Stimulated activated CD8-positive, alpha-beta memory T cell treated with anti-CD3 and anti-CD28 coated beads, Interleukin-12 subunit alpha, Interleukin-12 subunit beta, amount 100 ng/mL, for 4 hours (primary cell): ENCODE measurements at places on chromosomes 7 and 10.

DNA sequence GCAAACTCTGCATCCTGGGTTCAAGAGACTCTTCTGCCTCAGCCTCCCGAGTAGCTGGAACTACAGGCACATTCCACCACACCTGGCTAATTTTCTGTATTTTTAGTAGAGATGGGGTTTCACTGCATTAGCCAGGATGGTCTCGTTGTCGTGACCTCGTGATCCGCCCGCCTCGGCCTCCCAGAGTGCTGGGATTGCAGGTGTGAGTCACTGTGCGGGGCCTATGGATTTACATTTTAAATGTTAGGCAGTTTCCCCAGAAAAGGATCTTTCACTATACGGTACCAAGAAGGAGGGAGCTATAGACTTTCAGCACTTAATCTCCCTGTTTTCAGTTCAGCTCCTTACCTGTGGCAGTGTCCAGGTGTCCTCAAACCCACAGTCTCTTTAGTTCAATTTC is 50.8 kb downstream of the SIRT1 start:
- no peak for DNase-seq

- DNase-seq: no peak
These were observed 48.1 kb downstream of the SGMS1 start for GRCh38 chr10:50575477-50576244.

DNA sequence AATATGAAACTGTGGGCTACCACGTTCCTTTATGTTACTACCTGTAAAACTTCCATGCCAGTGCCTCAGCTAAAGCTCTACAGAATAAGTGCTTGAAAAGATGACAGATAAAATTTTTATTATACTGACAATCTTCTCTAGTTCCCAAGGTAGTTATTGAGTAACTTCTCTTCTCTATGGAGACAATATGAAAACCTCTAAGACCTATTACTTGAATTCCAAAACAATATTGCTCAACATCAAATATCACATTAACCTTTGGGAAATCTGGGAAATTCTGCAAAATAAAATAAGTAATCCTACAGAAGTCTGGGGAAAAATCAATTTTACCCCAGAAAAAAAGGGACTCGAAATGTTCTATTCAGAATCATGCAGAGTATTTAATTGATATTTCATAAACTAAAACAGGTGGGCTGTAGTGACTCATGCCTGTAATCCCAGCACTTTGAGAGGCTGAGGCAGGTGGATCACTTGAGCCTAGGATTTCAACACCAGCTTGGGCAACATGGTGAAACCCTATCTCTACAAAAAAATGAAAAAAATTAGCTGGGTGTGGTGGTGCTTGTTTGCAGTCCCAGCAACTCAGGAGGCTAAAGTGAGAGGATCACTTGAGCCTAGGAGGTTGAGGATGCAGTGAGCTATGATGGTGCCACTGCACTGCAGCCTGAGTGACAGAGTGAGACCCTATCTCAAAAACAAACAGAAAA is 23.8 kb upstream of the ANK3 start:
- DNase-seq: no peak

GRCh38 chr7:68684996-68685395 is 913.3 kb upstream of the AUTS2 start:
- DNase-seq: no peak

DNA sequence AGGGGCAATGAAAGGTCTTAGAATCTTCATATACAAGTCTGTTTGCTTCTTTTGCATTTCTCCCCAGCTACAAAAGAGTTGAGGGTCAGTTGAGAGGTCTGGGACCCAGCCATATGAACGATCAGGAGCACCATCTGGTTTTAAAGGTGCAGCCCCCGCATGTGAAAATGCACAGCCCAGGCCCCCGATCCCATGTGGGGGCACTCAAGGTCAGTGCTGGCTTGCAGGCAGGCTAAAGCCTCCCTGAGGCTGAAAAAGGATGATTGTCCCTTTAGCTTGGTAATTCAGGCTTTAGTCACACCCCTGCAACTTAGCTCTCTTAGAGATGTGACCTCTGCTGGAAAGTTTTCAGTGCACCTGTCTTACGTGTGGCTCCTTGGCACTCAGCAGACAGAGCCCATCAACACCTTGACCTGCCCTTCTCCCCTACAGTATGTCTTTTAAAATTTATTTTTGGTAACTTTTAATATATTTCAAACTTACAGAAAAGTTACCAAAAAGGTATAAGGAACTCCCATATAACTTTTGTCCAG is 80.1 kb upstream of the PDCD4 start:
- no peak for DNase-seq

- DNase-seq: no peak
These were observed 121.9 kb downstream of the PTPN20 start for GRCh38 chr10:47033081-47033480.

- DNase-seq: no peak
These were observed 213.3 kb upstream of the PHYHIPL start for GRCh38 chr10:58963101-58963534.

DNA sequence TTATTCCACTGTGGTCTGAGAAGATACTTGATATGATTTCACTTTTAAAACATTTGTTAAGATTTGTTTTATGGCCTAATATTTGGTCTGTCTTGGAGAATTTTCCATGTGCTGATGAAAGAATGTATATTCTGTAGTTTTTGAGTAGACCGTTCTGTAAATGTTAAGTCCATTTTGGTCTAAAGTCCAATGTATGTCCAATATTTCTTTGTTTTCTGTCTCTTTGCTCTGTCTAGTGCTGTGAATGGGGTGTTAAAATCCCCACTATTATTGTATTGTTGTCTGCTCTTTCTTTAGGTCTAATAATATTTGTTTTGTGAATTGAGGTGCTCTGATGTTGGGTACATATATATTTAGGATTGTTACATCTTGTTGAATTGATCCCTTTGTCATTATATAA is 31.3 kb downstream of the DNAJC9 start:
- DNase-seq: no peak

DNA sequence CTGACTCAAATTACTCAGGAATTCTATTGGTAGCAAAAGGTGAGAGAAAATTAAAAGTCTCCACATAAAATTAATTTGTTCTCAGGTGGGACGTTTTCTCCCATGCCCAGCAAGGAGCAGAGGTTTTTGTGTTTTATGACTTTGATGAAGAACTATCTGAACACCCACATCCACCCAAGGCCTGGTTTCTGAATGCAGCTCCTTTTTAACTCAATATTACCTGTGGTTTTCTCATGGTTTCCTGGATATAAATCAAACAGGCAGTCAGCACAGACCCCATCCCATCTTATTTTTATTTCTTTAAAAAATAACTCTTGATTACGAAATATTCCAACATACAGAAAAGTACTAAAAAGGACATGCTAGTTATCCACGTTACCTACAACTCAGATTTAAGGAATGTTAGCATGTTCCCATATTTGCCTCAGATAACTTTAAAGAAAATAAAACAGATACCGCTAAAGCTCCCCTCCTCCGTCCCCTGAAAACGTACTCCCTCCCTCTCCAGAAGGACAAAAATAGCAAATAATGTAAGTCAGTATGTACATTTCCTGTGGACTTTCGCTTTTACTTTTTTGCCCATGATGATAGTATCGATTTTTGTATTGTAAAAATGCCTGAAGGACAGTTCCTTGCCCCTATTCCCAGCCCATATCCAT is 43.4 kb downstream of the GLI3 start:
- DNase-seq: no peak

DNA sequence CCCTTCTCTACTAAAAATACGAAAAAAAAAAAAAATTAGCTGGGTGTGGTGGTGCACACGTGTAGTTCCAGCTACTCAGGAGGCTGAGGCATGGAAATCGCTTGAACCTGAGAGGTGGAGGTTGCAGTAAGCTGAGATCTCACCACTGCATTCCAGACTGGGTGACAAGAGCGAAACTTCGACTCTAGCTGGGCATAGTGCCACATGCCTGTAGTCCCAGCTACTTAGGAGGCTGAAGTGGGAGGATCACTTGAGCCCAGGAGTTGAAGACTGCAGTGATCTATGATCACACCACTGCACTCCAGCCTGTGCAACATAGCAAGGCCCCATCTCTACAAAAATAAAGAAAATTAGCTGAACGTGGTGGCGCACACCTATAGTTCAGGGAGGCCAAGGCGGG is 1.2 kb upstream of the SPACDR start:
- no peak for DNase-seq
